ENCODE measurements at places on chromosomes 5 and 9.

- no peak for DNase-seq
These were observed 106.0 kb upstream of the MTAP start for GRCh38 chr9:21696411-21696871.

DNA sequence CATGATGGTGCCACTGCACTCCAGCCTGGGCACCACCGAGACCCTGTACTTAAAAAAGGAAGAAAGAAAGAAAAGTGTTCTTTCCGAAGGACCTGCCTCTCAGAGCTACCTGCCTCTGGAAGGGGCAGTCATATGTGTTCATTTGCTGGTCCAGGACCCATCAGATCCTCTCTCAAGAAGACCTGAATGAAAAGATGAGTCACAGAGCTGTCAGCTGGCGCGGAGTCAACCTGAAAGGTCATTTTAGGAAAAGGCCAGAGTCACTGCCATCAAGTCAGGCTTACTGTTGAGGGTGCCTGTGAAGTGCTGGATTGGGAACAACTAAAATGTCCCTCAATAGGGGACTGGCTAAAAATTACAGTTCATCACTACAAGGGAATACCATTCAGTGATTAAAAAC lies 14.9 kb upstream of the HRH2 start:
- DNase-seq, result no peak

- DNase-seq, result no peak
These were observed 13.3 kb upstream of the PSMD5 start for GRCh38 chr9:120855827-120856670.

DNA sequence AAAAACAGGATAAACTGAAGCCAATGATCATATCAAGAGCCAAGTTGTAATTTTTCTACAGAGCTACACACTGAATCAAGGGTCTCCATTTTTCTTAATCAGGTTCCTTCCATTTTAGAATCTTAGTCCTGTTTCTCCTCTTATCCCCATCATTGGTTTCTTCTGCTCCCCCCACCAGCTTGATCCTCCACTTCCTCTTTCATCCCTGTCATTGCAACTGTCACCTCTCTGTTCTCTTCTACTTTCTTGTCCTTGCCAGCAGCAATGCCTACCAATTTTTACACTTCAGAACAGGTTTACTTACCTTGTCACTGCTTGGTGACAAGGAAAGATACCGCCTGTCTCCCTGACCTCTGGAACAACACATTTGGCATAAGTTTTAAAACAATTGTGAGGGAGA lies 97.3 kb downstream of the CFAP90 start:
- no peak for DNase-seq

DNA sequence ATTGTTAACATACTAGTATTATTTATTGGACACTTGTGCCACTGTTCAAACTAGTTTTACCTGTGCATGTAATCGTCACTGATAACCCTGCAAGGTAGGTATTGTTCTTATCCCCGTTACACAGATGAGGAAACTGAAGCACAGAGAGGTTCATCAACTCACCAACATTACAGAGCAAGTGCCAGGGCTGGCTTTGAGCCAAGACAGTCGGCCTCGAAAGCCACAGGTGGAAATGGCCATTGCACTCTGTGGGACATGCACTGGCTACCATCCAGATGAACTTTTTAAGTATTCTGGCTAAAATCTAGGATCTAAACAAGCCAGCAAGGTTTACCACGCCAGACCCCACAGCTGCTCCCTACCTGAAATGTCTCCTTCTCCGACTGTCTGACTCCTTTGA lies 57.9 kb downstream of the TEX10 start:
- DNase-seq, result no peak

DNA sequence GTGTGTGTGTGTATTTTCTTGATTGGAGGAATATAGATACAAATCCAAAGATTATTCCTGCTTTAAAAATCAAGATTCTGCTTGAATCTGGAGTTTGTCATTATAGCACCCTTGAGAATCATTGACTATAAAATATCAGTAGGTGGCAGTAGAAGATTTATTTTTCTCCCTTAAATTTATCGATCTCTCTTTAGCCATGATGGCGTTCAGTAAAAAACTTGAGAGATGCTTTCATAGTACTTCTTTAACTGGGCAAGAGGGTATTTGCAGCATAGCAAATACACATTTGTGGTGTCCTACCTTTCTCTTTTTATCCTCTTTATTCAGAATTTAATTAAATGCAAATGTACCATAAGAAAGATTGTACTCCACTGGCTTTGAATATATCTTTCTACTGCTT lies 307.7 kb downstream of the ADGRV1 start:
- peak; percentile 50 for DNase-seq

GRCh38 chr5:176155922-176156359 lies 82.3 kb upstream of the SIMC1 start:
- no peak for DNase-seq

GRCh38 chr9:16482764-16483163 lies 387.7 kb downstream of the BNC2 start:
- no peak for DNase-seq

GRCh38 chr5:56698463-56699381 lies 116.6 kb upstream of the MAP3K1 start:
- DNase-seq, result no peak

DNA sequence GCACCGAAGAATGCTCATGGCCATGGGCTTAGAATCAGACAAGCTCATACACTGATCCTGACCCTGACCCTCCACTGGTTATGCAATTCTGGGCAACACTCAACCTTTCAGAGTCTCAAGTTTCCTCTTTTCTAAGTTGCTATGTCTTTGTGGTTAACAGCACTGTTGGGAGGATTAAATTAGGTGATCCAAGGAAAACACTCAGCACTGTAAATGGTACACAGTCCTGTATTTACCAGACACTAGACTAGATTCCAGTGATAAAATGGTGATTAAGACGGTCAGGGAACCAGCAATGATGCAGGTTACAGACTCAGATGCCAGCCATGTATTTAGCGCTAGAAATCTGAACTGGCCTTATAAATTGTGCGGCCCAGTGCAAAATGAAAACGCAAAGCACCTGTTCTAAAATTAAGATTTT lies 8.1 kb downstream of the ARL15 start:
- DNase-seq, result peak; percentile 72

DNA sequence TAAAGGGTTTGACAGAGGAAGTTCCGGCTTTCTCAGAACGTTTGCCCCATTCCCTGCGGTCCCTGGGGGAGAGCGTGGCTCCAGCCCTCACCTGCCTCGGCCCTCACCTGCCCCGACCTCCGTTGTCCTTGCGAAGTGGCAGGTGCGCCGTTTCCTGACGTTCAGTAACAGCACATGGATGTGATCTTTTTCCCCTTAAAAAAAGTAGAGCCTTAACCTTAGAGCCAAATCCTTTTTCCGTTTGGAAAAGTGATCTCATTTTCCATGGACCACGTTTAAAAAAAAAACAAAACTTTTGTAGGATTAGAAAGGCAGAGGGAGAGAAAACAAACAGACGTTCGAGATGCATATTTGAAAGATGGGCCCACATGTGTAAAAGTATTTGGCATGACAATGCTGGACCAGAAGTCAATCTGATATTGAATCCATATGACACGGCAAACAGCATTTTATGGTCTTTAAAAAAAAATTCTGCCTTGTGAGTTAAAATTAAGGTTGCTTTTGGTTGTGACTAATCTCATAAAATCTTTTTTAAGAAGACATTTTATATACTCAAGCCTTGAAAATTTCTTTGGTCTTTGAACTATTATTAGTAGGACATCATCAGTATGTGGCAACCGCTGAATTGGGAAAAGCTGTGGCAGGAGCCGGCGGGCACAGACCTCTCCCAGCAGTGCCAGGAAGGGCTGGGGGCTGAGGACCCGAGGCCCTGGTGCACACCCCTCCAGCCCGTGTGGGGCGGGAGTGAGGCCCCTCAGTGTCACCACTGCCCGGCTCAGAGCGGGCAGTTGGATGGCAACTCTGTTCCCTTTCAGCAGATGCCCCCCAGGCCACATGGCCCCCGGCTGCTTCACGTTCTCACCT lies 42.5 kb upstream of the EXOC3 start:
- DNase-seq, result no peak

GRCh38 chr9:29211580-29212396 lies 1638.5 kb upstream of the C9orf72 start:
- DNase-seq, result peak; percentile 30

DNA sequence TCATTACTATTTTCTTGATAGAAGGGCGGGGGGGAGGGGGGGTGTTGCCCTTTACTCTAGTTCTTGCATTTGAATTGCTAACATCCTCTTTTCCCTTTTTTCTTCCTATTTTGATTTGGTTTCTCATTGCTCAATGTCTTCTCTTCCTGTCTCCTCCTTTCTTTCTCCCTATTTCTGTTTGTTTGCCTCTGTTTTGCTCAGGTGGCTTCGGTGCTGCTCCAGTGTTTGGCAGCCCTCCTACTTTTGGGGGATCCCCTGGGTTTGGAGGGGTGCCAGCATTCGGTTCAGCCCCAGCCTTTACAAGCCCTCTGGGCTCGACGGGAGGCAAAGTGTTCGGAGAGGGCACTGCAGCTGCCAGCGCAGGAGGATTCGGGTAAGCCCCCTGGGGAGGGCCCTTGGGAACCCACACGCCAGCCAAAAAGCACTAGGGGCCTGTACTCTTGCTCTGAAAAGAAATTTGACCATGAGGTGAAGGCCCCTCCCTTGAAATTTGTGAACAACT lies 48.3 kb downstream of the FAM78A start:
- no peak for DNase-seq

GRCh38 chr9:4490705-4491625 lies 697 bp downstream of the SLC1A1 start:
- DNase-seq, result no peak

DNA sequence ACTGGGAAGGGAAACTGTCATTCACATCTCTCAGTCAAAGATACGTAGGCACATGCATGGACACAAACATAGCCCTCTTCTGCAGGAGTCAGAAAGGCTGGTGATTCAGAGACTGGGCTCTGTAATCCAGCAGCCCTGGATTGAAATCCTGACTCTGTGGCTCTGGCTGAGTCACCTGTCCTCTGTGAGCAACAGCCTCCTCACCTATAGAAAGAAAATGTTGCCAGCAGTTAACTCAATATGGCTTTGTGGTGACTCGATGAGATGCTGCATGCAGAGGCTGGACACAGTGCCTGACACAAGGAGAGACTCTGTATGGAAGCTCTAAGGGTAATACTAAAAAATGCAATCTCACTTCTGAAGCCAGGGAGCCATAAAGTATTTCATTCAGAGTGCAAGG lies 23.9 kb upstream of the CDKN2AIPNL start:
- DNase-seq, result no peak

- DNase-seq, result peak; percentile 20
These were observed 88.9 kb downstream of the SLF1 start for GRCh38 chr5:94707359-94707758.

- DNase-seq, result no peak
These were observed 76.8 kb downstream of the MACROH2A1 start for GRCh38 chr5:135322271-135322670.

- DNase-seq, result no peak
These were observed 191.2 kb downstream of the PIK3R1 start for GRCh38 chr5:68406767-68407241.

DNA sequence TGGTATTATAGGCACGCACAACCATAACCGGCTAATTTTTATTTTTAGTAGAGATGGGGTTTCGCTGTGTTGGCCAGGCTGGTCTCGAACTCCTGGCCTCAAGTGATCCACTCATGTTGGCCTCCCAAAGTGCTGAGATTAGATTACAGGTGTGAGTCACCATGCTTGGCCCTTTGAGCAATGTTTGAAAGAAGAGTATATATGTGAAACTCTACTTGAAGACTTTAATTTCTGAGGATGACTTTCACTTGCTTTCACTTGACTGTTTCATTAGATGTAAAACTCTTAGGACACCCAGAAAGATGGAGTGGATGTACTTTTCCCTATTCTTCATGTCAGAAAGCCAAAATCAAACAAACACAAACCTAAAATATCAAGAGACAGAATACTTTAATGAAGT lies 43.8 kb upstream of the GAS1 start:
- no peak for DNase-seq

DNA sequence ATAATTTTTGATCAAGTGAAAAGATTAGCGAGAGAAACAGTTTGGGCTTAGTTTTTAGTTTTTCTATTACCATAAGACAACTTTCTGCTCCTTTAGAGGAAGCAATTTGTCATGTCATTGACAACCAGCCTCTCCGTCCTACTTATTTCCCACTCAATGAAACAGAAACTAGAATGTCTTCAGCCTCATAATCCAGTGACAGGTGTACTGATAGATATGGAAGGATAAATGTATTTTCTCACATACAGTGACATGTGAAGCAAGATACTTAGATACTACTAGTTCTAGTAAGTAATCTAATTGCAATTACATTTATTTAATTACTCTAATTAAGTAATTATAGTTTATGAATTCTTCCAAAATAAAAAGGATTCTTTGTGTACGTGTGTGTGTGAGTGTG lies 429.7 kb downstream of the CDH10 start:
- DNase-seq, result no peak

DNA sequence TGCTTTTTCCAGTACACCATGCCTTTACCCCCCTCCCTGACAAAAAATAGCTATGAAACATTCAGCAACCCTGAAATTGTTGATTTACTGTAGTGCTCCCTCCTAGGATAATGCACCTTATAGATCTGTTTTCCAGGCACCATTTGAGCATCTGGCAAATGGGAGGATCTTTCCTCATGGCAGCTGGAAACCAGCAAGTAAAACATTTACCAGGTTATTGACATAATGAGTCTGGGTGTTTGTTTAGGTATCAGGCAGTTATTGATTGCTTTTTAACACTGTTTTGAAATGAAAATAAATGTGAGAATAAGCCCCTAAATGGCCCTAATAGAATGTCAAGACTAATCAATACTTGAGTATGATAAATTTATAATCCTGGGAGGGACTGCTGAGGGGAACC lies 57.3 kb upstream of the KLF4 start:
- no peak for DNase-seq

GRCh38 chr5:150500905-150501304 lies 7.0 kb upstream of the NDST1 start:
- DNase-seq, result no peak

DNA sequence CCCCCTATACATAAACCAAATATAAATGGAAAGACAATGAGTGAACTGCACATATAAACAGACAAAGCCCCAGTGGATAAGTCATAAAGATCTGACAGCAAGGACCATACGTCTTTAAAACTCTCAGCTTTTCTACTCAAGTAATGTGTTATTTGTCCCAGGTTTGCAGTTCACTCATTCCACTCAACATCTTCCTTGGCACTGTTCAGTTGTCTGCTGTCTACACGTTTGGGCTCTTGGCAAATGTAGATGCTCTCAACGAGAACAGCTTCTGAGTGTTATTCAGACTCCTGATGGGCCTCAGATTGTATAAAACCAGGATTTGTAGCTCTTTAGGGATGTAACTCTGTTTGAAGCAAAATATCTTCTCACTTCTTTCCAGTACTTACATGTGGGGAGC lies 198.2 kb upstream of the SEMA6A start:
- no peak for DNase-seq

DNA sequence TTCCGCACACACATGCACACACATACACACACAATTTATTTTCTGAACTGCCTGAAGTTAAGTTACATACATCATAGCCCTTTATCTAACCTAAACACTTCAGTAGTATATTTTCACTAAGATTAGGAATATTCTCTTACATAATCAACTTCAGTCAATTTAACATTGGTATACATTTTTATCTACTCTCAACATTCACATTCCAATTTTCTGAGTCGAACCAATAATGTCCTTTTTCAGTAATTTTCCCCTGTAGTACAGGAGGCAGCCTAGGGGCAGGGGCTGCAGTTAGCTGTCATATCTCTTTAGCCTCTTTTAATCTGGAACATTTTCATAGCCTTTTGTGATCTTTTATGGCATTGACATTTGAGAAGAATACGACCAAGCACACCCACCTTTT lies 150.1 kb downstream of the DAB2IP start:
- no peak for DNase-seq

- no peak for DNase-seq
These were observed 14.6 kb downstream of the UBE2D2 start for GRCh38 chr5:139575751-139576150.

GRCh38 chr5:115578657-115579056 lies 23.6 kb downstream of the TICAM2 start:
- DNase-seq, result no peak
